ENCODE measurements at places on chromosomes 3 and 15.

- DNase-seq = no peak
Measured at GRCh38 chr3:2635511-2635910, 474.7 kb downstream of the IL5RA start.

DNA sequence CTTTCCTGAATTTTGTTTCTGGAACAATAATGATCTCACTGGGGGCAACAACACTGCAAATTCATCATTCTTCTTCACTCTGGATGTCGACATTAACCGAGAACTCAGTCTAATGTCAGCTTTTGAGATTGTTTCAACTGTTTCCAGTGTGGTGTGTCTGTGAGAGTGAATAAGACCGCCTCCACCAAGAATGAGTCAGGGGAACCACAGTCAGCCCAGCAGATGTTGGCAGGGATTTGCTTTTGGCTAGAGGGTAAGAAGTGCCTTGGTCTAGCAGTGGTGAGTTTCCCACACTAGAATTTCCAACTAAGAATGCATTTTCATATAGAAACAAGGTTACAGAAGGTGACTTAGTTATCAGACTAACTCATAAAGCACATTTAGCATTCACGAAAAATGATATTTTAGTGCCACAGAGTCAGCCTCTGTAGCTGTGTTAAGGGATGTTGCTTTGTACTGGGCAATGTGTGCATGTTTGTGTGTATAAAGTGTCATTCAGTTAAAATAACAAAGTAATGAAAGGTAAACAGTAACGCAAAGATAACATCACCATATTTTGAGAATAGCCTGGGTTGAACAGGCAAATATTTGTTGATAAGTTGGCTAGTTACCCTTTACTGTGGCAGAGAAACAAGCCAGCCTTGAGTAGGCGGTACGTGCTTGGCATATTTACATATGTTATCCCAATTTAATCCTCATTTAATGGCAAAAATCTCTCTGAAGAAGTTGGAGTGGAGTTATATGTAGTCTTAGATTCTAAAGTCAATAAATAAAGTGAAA lies 33.8 kb downstream of the DRD3 start:
- peak; percentile 89 for DNase-seq

- no peak for DNase-seq
Measured at GRCh38 chr3:117096549-117096948, 387.0 kb downstream of the TUSC7 start.

GRCh38 chr3:12187448-12188327 lies 29.0 kb upstream of the TIMP4 start:
- peak; percentile 26 for DNase-seq

DNA sequence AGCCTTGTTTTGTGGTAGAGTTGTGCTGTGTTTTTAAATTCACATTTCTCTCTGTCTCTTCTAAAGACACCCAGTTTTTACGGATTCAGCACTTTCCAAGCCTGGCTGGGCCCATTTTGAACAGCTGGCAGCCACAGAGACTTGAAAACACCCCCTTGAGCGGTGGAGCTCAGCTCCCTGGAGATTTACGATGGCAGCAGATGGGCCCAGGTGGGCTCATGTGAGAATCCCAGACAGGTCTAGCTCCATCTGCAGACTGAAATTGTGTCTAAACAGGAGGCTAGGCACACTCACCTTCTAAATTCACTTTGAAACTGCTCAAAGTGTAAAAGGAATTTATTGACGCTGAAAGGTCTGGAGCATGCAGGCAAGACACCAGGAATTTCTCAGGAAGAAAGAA lies 232.0 kb upstream of the HES1 start:
- DNase-seq = no peak

DNA sequence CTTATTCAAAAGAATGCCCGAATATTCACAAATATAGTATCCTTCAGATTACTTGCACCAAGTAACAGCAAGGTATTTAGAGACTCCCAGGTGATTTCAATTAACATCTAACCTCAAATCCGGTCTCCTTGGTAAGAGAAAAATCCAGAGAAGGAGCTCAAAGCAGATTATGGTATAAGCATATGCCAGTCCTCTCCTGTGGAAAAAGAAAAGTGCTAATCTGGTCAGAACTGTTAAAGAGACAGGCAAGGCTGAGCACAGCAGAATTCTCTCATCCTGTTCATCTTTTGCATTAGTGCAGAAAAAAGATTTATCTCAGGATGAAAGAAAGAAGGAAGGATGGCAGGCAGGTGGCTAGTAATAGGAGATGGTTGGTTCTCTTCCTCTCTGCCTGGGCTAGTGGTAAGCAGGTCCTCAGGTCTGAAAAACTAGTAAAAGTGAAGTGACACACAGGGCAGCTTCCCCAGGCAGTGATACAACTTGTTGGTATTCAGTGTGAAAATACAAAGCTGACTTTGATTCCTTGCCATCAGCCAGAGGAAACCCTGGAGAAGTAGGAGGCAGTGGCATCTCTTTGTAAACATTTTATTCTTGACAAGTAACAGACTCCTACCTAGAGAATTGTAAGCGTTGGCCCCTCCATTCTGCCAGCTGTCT lies 14.2 kb downstream of the ATXN7 start:
- peak; percentile 48 for DNase-seq

GRCh38 chr3:4948395-4948794 lies 30.8 kb upstream of the BHLHE40 start:
- DNase-seq = no peak

GRCh38 chr3:161072751-161073150 lies 32.4 kb downstream of the B3GALNT1 start:
- no peak for DNase-seq

DNA sequence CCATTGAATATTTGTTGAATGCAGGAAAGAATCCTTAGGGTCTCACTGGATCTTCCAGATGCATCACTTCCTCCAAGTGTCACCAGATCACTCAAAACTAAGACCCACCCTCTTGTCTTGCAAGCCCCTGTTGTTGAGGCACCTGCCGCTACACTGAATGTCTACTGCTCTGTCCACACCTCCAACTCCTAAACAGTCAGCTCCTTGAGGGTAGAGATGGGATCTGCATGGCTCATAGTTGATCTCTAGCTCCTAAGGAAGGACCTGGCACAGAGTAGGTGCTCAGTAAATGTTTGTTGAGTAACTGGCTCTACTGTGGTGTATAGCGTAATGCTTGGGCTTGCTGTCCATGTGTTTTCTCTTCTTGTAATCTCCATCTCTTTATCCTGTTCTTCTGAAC lies 8.8 kb downstream of the SLC6A20 start:
- DNase-seq = no peak

DNA sequence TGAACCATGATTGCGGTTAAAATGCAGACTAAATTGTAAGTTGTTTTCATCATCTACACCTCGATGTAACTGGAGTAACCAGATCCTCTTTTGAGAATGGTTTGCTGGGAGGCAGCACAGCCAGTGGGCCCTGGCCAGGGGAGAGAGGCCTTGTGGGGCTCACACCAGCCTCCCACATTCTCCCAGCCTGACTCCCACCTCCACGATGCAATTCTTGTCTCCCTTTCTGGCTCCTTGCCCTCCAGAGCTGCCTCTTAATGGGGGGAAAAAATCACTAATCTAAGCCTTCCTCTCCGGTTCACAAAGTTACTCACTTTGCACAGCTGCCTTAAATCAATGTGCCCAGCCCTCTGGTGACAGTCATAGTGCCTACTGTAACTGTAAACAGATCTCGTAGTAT lies 17.9 kb upstream of the PAQR5 start:
- DNase-seq = no peak

DNA sequence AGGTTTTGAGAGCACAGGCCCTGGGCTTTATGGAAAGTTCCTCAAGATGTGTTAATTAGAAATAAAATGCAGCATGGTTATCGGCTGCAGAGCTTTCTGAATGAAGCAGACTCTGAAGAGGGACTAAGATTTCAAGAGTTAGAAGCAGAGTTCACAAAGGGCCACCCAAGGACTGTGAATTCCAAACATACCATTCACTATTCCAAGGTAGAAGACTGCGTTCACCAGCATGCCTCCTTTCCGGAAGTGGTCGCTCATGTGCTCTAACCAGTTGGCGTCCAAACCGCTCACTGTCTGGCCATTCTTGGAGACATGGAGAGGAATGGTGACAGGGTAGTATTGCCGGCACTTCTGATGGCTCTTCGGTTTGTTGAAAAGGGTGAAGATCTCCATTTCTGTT lies 104.9 kb downstream of the OXNAD1 start:
- DNase-seq = no peak

DNA sequence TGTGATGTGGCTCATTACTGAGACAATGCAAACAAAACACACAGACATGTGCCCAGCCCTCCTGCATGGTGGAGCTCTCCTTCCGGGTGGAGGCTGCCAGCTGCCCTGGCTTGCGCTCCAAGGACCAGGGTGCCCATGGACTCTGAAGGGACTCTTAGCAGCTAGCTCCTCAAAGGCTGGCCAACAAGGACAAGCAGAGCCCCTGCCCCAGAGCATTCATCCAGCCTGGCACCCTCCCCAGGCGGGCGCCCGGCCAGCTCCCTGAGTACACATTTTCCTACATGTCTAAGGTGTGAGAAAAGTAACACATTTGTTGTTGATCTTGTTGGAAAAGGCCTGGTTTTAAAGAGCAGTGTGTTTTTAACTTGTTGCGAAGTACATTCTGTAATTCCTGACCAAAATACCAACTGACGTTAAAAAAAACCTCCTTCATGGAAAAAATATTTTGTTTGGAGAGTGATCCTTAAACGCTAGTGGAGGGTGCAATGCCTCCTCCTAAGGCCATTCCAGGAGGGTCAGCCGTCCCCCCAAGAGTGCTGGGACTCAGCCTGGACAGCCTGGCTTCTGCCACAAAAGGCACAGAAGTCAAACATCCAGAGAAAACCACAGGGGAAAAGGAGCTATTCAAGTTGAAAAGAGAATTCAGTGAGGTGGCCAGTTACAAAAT lies 86.9 kb downstream of the KLF15 start:
- DNase-seq = peak; percentile 29

- no peak for DNase-seq
Measured at GRCh38 chr3:55554634-55555425, 67.7 kb upstream of the WNT5A start.

DNA sequence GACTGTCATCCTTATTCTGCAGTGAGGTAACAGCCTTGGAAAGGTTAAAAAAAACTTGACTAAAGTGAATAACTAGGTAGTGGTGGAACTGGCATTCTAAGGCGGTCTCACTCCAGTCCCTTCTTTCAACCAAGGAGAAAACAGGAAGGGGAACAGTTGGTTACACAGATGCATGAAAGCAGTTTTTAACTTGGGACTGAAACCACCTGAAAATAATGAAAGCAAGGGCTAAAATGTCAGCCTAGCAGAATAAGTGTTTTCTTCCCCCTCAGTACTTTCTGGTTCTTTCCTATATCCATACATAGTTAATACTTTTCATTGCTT lies 748 bp upstream of the AVEN start:
- no peak for DNase-seq

DNA sequence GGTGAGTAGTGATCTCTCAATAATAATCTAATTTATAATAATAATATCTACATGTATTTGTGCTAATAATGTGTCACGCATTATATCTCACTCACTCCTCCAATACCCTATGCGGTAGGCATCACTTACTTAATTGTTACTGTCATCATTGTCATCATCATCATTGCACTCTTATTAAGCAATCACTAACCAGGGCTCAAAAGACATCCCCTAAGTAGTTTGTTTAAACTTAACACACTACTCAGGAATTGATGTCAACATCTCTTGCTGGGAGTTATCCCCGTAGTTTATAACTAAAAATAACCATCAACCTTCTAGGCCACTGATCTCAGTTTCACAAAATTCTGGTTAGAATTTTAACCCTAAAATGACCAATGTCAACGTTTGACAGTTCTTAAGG lies 56.8 kb upstream of the ICE2 start:
- DNase-seq = no peak

GRCh38 chr3:69179740-69180372 lies 57.5 kb upstream of the LMOD3 start:
- no peak for DNase-seq

- DNase-seq = no peak
Measured at GRCh38 chr3:102178817-102179216, 256.0 kb upstream of the ZPLD1 start.

GRCh38 chr15:33360886-33361285 lies 50.1 kb downstream of the RYR3 start:
- DNase-seq = no peak

DNA sequence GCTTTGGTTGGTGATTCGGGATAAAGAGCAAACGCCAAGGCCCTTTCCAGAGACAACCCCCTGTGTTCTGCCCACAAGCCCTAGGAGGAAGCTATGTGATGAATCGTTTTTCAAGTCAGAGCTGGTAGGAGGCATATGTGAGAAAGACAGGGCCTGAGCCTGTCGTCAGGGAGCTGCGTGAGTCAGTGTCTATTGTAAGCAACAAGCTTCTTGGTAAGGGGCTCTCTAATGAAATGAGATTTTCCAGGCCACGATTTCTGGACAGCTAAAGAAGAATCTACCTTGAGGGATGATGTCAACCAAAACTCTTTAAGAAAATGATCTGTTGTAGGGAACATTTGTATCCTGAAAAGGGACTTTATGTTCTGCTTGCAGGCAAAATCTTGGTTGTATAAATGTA lies 318.9 kb upstream of the IL12A start:
- no peak for DNase-seq

DNA sequence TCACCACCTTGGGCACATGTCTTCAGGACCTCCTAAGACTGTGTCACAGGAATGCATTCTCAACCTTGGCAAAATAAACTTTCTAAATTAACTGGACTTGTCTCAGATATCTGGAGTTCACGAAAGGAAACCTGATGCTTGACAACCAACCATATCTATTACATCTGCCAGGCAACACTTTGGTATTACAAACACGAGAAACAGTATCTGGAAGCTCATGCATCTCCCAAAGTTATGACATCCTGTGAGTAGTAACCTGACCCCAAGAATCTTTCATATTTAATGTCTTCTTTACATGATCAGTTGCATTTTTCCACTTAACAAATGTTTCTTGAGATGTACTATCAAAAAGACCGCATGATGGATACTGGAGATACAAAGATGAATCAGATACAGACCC lies 465.3 kb upstream of the AGTR1 start:
- DNase-seq = no peak

- no peak for DNase-seq
Measured at GRCh38 chr3:158355623-158356588, 215.1 kb upstream of the MLF1 start.

DNA sequence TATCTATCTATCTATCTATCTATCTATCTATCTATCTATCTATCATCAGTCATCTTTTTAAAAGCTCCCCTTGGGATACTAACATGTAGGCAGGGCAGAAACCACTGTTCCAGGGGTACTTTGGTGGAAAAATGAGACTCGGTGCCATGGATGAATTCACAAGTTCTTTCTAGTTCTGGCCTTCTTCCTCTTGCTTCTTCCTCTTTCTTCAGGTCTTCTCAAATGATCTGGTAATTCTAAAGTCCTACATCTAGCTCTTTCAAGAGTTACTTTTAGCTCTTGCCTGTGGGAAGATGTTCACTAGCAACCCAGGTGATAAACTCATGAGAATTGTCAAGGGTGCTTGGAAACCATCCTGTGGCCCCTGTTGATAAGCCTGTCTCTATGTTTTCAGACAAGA lies 168.5 kb upstream of the TBC1D5 start:
- no peak for DNase-seq

- DNase-seq = no peak
Measured at GRCh38 chr15:57377478-57377847, 1.2 kb downstream of the CGNL1 start.
